ENCODE measurements at places on chromosomes 7 and 10. TPM values are rescaled to one million over a fixed set of nuclear protein-coding genes. Genes with fewer than 3 reads are reported as not detected.

ASB10 gene
- total RNA-seq = not detected

ZPBP gene
- total RNA-seq = not detected

C7orf57 gene
- not detected for total RNA-seq

SGMS1 gene
- total RNA-seq = 28.4 TPM

VSTM2A gene
- 2.3 TPM for total RNA-seq

LRWD1 gene
- 12.7 TPM for total RNA-seq

HABP2 gene
- total RNA-seq = not detected

ANKRD30A gene
- not detected for total RNA-seq

DLG5 gene
- 78.3 TPM for total RNA-seq

CALML3 gene
- not detected for total RNA-seq

CPED1 gene
- total RNA-seq = 8.8 TPM

CRCP gene
- 43.9 TPM for total RNA-seq

FRMPD2 gene
- total RNA-seq = 0.35 TPM

CYP17A1 gene
- not detected for total RNA-seq

UNCX gene
- not detected for total RNA-seq

PTER gene
- total RNA-seq = 28.7 TPM

SH2D4B gene
- not detected for total RNA-seq

CTNNA3 gene
- total RNA-seq = 0.52 TPM

CUBN gene
- 1.9 TPM for total RNA-seq

PSD gene
- total RNA-seq = 228 TPM

SMKR1 gene
- not detected for total RNA-seq

SPDYE6 gene
- not detected for total RNA-seq

NKX2-3 gene
- total RNA-seq = 11.0 TPM

IQUB gene
- not detected for total RNA-seq

ECHDC3 gene
- 0.43 TPM for total RNA-seq

TBC1D12 gene
- 13.6 TPM for total RNA-seq

EN2 gene
- total RNA-seq = not detected

UCN3 gene
- 4.8 TPM for total RNA-seq

GTF2IRD1 gene
- 10.5 TPM for total RNA-seq

PDK4 gene
- 36.2 TPM for total RNA-seq

DNAJC12 gene
- total RNA-seq = 8.8 TPM

INA gene
- 0.55 TPM for total RNA-seq

HOXA1 gene
- total RNA-seq = 2.1 TPM

CRYGN gene
- 0.51 TPM for total RNA-seq

DENND2A gene
- total RNA-seq = 10.1 TPM

RTKN2 gene
- total RNA-seq = 1.8 TPM

EPO gene
- not detected for total RNA-seq

CALML5 gene
- total RNA-seq = not detected

GBF1 gene
- 67.8 TPM for total RNA-seq

KCNIP2 gene
- total RNA-seq = 5.9 TPM

PRPS1L1 gene
- not detected for total RNA-seq

DKK1 gene
- not detected for total RNA-seq

PGAM2 gene
- total RNA-seq = 0.84 TPM

OR2A12 gene
- not detected for total RNA-seq

NEUROG3 gene
- 6.7 TPM for total RNA-seq

JAKMIP3 gene
- 0.24 TPM for total RNA-seq

CHCHD2 gene
- 287 TPM for total RNA-seq

WASHC2A gene
- total RNA-seq = 79.3 TPM

ARHGAP22 gene
- total RNA-seq = 1.3 TPM

PRTFDC1 gene
- total RNA-seq = 11.9 TPM

VWC2 gene
- 0.14 TPM for total RNA-seq

UROS gene
- total RNA-seq = 30.9 TPM

KCNH2 gene
- 87.1 TPM for total RNA-seq

PLPP4 gene
- 2.6 TPM for total RNA-seq

TRPV5 gene
- total RNA-seq = not detected

All from mucosa of descending colon (tissue), 3 donors.